ENCODE measurements at places on chromosomes 4 and X.

GRCh38 chr4:35643661-35644060 is 600.7 kb downstream of the ARAP2 start:
- no peak for DNase-seq

DNA sequence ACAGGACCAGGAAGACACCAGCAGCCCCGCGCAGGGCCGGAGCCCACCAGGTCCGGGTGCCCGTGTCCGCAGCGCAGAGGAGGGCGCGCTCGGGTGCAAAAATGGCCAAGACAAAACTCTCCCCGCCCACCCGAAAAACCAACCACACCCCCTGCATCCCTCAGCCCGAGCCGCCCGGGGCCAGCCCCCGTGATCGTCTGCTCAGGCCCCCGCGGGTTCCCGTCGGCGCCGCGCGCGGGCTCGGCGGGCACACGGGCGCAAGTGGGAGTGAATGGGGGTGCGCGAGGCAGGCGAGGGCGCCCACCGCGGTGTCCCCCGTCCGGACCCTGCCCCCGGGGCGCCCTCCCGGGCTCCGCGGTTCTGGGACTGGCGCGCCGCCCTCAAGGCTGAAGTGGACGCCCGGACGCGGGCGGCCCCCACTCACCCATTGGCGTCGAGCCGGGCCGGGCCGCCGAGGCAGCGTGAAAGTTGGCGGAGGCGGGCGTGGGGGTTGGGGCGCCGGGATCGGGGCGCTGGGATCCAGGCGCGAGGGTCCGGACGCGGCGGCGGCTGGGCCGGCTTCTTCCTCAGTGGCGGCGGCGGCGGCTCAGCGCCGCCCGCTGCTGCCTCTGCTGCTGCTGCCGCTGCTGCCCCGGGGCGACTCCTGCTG is 393 bp downstream of the SH3KBP1 start:
- DNase-seq: peak; percentile 17

DNA sequence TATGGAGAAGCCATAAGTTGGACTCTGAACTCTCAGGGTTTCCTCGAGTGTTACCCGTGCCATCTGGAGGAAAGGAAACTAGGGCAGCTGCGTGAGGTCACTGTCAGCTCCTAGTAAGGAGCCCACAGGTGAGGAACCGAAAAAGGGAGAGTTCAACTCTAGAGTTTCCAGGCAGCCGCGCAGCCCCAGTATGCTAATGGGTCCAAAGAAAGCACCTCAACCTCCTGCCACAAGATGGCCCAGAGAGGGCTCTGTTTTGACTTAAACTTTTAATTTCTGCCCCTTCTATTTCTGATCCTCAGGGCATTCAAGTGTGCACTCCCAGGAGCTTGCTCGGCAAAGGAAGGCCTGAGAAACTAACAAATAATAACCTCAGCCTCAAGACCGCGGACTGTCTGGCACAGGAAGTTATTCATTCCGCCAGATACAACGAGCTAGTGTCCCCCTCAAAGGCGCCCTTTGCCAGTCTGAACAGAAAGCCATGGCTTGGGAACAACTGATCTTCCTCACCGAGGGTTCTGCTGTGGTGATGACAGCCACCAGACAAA is 13.9 kb downstream of the SCARB2 start:
- peak; percentile 37 for DNase-seq

DNA sequence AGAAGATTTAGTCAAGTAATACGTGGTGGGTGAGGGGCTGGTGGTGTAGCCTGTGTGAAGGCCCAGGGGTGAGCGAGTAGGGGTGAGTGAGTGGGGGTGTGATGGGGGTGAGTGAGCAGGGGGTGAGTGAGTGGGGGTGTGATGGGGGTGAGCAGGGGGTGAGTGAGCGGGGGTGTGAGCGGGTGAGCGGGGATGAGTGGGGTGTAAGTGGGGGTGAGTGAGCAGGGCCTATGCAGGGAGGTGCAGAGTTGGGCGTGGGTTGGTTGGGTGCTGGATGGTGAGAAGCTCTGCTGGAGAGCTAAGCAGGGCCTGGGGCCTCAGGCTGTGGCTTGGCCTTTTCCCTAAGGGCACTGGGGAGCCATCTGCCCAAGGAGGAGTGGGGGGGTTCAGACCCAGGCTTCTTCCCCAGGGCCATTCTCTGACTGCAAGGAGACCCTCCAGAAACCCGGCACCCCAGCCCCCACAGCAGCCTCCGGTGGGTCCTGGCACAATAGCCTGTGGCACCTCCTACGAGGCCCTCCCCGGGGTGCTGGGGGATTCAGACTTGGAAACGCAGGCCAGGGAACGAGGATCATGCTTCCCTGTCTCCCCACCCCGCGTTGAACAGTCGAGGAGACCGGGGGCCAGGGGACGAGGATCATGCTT is 30.4 kb downstream of the SH3TC1 start:
- DNase-seq: no peak

GRCh38 chrX:82723806-82724205 is 784.3 kb upstream of the POU3F4 start:
- no peak for DNase-seq

DNA sequence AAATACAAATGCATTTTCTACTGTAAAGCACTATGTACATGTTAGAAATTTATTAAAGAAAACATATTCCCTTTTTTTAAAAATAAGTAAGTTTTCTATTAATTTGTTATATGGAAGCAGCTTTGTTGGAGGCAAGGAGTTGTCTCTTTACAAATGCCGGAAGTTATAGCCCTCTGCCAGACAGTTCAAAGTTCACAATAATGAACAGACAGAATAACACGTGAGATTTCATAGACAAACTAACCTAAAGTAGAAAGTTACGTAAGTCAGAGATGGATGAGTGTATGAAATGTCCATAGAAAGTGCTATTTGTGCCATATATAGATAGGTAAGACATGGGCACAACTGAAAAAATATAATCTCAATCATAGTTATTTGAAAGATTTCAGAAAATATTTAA is 43.9 kb upstream of the NEIL3 start:
- no peak for DNase-seq

- no peak for DNase-seq
Measured at GRCh38 chr4:148852092-148852699, 410.0 kb upstream of the NR3C2 start.

DNA sequence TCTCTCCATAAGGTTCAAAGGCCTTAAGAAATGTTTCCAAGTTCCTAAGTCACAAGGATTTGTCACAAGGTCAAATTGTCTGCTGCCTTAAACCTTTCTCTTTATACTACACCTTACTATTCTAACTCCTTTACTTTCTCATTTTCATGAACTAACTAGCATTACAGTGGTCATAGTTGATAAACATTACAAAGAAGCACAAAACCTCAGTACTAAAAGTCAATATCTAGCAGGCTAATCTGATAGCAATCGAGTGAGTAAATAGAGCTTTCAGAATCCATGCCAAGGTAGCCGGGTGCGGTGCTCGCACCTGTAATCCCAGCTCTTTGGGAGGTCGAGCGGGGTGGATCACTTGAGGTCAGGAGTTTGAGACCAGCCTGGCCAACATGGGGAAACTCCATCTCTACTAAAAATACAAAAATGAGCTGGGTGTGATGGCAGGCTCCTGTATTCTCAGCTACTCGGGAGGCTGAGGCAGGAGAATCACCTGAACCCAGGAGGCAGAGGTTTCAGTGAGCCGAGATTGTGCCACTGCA is 510.0 kb downstream of the GBA3 start:
- DNase-seq: no peak

GRCh38 chrX:85109235-85109634 is 105.6 kb downstream of the APOOL start:
- peak; percentile 54 for DNase-seq

- no peak for DNase-seq
Measured at GRCh38 chr4:185020293-185020808, 2.1 kb downstream of the HELT start.

GRCh38 chr4:89753601-89754066 is 83.3 kb downstream of the SNCA start:
- no peak for DNase-seq

- no peak for DNase-seq
Measured at GRCh38 chrX:40671126-40671525, 23.8 kb upstream of the CXorf38 start.

- no peak for DNase-seq
Measured at GRCh38 chr4:105707782-105708180, 708 bp downstream of the INTS12 start.

DNA sequence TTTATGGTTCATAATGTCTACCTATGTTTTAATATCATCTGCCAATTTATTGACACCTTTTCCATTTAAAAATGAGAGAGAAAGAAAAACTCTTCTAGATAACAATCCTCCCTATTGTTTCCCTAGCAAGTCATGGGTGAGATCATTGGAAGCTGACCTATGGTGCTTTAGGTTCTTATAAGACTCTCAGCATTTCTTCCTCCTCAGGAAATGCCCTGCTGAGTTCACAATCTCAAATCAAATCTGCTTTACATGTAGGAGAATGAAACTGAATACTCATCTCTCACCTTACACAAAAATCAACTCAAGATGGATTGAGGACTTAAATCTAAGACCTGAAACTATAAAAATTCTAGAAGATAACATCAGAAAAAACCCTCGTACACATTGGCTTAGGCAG is 267.4 kb downstream of the RAPGEF2 start:
- DNase-seq: no peak

- DNase-seq: peak; percentile 35
Measured at GRCh38 chr4:110198049-110198434, 373 bp downstream of the ELOVL6 start.

DNA sequence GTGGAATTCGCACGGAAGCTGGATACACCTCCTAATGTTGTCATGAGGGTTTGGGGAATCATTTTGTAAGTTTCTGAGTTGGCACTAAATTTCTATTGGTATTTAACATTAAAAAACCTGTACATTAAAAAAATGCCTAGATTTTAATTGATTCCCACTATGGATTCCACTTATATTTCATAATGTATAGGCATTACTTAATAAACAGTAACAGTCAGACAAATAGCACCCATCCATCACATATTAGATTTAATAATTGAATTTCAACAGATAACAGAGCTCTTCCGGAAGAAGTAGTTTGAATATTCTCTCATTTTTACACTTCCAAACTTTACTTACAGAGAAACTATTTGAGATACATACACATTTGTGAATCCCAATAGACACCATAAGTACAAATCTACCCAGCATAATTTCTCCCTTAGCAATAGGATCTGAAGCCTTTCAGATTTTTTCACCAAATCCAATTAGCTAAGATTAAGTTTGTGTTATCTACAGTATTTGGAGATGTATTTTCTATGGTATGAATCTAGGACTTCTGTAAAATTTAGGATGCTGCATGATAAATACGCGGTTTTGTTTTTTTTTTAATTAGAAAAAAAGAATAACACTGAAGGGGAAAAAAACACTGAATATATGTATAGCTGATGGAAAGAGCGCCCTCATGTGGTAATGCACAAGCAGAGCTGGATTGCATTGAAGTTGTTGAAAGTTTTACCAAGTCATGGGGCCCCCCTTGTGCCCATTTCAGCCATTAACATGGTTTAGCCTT is 12.2 kb upstream of the ODAM start:
- DNase-seq: peak; percentile 48

All from WERI-Rb-1 (cell line).